Endodermal cell (in vitro differentiated cells): ENCODE measurements at places on chromosomes 6 and 20.

DNA sequence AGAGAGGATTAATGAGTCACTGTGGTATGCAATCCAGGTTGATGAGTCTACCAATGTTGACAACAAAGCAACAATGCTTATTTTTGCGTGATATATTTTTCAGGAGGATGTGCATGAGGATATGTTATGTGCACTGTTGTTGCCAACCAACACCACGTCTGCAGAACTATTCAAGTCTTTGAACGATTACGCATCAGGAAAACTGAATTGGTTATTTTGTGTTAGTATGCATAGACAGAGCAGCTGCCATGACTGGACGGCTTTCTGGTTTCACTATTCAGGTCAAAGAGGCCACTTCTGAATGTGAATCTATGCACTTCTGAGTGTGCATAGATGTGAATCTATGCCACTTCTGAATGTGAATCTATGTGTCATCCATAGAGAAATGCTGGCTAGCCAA, 134.0 kb upstream of the GRIK2 start:
- no peak for DNase-seq

DNA sequence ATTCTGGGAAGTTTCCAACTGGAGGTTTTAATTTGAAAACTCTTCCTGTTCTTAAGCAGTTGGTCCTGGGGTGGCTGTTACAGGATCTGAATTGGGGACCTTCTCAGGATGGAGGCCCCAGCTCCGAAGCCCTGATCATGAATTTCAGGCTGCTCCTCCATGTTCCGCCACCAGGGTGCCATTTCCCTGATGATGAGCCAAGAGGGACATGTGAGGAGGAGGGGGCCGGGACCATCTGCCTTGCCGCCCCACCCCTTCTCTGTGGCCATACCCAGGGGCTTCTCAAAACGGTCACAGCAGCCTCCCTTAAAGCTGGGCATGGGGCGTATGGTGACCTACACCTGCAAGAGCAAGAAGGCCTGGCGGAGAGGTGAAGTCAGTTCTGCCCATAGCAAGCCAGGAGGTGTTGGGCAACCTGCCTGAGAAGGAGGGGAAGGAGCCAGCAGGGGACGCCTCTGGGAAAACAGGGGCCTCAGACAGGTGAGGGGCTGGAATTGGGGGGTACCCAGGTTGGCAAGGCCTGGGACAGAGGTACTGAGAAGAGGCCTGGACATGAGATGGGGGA, 3.6 kb upstream of the BAK1 start:
- peak; percentile 87 for DNase-seq

- DNase-seq, result no peak
Observed at GRCh38 chr6:167494698-167495435, 170.0 kb downstream of the TTLL2 start.

DNA sequence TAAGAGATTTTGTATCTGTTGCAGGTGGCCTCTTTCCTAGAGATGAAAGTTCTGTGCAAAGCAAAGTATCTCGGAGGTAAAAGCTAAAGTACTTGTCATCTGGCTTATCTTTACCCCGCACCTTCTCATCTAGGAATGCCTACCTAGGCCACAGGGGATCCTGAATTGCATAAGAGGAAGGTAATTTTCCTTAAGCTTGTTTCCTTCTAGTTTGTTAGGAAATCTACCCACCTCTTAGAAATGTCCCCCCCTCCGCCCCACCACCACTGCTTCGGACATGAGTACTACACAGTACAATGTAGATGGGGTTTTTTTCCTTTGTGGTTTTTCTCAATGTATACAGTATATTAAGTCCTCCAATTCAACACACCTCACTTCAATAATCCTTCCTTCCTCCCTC, 21.5 kb downstream of the FOXC1 start:
- DNase-seq, result peak; percentile 34

DNA sequence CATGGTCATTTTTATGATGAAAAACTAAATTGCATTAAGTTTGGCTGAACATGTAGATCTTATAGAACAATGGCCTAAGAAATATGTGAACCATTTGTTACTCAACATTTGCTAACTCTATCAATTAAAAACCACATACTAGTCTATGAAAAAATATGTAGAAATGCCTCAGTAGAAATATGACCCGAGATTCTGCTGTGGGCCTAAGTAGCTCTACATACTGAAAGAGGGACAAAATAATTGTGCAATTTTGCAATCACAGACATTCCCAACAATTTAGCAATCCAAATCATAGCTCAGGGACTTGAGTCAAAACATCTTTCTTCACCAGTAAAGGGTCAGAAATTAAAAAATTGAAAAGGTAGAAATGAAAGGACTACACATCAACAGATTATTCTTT, 619.0 kb downstream of the FRK start:
- no peak for DNase-seq

- DNase-seq, result no peak
Observed at GRCh38 chr6:130547723-130548122, 181.9 kb downstream of the TMEM200A start.

- DNase-seq, result peak; percentile 97
Observed at GRCh38 chr20:10434467-10434831, 427 bp upstream of the MKKS start.

GRCh38 chr20:11852811-11853210, 64.9 kb upstream of the BTBD3 start:
- no peak for DNase-seq

DNA sequence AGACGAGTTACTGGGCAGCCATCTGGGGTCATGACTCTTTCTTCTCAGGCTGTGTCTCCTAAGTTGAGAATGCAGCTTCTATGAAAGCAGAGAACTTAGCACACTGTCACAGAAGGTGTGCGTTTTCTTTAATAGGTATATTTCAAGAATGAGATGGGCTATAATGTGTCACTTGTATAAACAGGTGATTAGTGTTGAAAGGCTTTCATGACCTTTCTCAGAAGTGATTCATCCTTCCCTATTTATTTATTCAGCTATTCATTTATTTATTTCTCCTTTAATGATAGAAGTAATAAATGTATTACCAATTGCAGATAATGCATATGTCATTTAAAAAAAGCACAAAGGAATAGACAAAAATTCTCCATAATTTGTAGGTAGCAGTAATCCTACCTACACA, 157.2 kb upstream of the COL21A1 start:
- no peak for DNase-seq

DNA sequence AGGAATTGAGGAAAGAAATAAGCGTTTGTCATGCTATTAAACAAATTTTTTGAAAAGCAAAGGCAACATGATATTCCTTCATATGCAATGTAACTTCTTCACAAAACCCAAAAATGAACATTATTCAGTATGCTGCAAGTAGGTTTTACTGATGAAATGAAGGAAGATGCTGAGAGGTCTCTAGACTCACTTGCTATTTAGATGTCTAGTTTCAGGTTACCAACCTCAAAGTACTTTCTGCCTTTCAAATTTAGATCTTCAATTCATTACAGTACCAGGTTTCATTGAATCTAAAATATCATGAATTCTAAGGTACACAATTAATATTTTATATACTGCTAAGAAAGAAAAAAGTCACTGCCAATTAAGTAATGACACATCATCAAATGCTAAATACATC, 39.9 kb downstream of the MYO6 start:
- DNase-seq, result no peak

DNA sequence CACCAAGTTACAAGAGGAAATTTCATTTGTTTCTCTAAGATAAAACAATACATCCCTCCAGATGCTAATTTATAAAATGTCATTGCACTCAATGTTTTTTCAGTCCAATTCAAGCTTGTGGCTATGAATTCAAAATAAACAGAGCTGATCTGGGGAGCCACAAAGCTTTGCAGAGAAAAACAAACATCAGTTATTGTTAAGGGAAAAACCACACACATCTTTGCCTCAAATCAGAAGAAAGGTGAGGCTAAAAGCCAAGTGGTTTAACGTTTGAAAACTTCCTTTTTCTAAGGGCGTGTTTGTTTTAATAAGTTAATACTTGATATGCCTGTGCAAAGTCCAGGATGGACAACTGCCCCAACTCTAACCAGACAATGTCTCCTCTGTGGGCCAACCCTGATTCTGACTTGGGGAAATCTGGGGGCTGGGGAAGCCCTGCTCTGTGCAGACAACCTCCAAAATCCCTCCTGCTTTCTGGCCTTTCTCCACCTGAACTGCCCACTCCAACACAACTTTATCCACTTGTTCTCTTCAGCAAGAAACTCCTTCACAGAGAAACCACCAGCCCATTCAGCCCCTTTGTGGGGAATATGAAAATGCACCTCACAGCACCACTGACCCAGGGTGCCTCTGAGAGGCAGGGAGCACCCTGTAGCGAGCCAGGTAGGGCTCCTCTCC, 44.6 kb upstream of the NT5E start:
- no peak for DNase-seq

- DNase-seq, result peak; percentile 47
Observed at GRCh38 chr20:39268491-39268951, 306.4 kb downstream of the DHX35 start.
